Transverse colon (tissue), 4 donors: ENCODE measurements at places on chromosomes 3 and 15.

DNA sequence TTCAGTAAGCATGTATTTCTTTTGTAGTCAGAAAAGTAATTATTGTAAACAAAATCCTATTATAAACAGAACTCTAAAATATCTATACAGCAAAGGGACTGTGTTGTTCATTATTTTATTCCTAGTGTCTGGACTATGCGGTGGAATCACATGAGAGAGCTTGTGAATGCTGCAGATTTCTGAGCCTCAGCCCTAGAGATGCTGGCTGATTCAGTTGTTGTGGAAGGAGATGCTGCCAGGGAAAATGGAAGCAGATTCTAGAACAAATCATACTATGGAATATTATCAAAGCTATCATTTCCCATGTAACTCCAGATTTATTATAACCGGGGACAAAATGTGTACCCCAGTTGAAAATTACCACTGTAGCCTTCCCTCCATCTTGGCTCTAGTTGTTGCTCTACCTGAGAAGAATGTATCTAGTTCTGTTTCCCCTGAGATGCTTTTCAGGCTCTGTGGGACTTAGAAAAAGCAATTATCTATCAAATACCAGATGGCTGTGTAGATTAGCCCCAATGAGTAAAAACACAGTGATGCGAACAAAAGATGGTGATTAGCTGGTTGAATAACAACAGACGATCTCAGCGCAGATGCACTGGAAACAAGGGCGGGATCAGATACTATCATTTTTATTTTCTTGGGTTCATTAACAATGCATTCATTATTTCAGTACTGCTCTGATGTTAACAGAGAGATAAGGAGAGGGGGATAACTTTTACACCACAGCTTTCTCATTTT, 131.3 kb downstream of the TMEM108 start:
- DNase-seq: no peak

- DNase-seq: no peak
These were observed 61.1 kb downstream of the SLC6A6 start for GRCh38 chr3:14463330-14464140.

- no peak for DNase-seq
These were observed 95.6 kb upstream of the LIPC start for GRCh38 chr15:58336161-58336560.

- DNase-seq: no peak
These were observed 91.6 kb upstream of the LIPC start for GRCh38 chr15:58340176-58340575.

DNA sequence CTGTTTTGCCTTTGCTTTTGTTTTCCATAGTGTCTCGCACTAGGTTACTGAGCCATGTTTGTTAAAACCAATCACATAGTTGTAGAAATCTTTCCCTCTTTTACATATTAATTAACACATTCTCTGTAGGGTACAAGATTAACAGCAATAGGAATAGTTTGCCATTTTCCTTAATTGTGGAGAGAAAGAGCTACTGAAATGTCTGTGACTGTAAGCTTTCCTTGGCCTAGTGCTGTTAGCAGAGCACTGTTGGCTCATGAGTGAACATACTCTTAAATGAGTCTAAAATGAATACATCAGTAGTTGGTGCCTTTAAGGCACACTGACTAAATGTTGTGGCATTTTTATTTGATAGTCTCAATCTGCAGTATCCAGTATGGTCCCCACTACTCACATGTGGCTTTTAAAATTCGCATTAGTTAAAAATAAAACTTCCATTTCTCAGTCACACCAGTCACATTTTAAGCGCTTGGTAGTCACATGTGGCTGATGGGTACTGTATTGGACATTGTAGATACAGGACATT, 28.2 kb downstream of the CHD2 start:
- DNase-seq: no peak

DNA sequence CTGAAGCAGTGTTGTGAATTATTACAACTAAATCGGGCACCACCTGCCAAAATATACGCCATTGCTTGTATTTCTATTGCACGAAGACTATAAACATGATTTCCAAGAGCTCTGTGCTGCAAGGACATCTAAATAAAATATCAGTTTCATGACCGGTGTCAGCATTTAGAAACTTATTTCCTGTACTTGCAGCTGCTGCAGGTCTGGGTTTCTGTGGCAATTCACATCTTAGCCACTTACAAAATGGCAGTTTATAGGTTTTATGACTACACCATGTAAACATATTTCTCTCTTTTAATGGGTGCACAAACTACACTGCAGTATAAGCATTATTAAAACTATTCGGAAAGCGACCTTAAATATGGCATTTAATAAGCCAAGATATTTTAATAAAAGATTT, 359.4 kb downstream of the VPS13C start:
- no peak for DNase-seq

- DNase-seq: no peak
These were observed 84.7 kb downstream of the ETV5 start for GRCh38 chr3:186024210-186024609.

- DNase-seq: no peak
These were observed 57.0 kb upstream of the THRB start for GRCh38 chr3:24551626-24552025.

DNA sequence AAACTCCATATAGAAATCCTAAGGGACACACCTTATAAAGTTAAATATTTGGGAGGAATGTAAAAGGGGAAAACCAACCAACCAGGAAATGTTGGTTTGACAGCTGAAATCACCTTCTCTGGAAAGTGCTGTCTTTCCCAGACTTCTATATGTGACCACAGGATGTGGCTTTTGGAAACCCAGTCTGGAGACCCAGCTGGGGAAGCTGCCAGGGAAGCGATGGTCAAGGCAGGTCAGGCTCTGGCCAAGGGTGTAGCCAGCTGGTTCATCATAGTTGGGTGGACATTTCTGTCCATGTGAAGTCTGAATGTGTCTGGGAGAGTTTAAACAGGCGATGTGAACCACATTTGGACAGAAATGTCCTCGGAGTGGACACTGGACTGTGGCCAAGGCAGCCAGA, 73.9 kb downstream of the ARNT2 start:
- DNase-seq: no peak

GRCh38 chr3:162704799-162705385, 1208.3 kb downstream of the OTOL1 start:
- DNase-seq: no peak

DNA sequence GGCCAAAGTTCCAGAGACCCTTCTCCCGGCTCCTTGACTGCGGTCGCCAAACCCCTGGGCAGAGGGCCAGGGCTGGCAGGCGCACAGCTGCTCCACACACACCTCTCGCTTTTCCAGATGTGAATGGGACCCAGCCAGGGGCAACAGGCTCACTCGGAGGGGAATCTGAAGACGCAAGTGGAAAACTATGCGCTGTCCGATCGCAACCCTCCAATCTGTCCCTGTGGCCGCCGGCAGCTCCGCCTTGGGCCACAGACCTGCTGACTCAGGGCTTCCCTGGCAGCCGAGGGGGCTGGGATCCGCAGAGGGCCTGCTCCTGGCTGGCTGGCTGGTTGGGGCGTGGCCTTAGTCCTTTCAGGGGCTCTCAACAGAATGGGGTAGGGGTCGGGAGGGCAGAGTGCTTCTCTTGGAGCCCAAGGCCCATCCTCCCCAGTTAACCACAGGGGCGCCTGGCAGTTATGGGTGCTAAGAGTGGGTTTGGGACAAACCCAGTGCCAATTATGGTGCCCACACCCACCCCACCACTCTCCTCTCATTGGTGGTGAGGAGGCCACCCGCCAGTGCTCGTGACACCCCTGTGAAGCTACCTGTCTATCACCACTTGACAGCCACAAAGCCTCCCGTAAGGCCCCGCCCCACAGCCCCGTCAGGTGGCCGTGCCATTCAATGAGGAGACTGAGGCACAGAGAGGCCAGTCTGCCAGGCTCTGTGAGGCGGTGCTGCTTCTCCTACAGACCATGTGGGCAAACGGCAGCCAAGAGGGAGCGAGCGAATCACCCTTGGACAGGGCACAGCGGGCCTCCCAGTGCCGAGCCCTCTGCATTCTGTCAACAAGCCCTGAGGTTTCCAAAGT, 53.8 kb downstream of the IQSEC1 start:
- no peak for DNase-seq

GRCh38 chr15:90624278-90624981, 92.7 kb upstream of the BLM start:
- no peak for DNase-seq

GRCh38 chr3:149810846-149811245, 2.2 kb upstream of the RNF13 start:
- no peak for DNase-seq

DNA sequence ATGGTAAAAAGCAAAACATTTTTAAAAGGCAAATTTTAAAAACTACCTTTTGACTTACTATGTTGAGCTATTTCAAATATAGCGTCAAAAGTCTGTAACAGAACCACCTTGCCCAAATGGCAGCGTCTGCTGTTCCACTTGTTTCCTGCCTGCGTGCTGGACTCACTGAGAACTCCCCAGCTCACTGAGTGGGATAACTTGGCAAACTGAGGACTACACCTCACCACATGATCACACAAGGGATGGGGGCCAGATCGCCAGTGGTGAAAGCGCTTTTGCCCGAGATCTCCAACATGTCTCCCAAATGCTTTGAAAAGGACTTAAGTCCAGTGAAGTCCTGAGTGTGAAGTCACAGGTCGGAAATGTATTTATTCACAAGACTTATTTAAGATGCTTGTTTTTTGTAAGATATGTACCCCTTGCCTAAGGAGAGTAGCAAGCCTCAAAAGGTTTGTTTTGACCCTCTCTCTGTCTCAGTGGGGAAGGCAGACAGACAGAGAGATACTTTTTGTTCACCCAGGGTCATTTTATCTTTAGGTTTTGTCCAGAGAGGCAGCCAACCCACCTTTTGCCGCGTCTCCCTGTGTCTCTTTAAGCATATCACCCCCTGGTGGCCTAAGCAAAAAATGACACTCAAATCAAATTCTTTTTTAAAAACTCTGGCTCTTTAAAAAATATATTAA, 192.6 kb downstream of the PDZRN3 start:
- no peak for DNase-seq

GRCh38 chr3:64732576-64732975, 44.8 kb upstream of the ADAMTS9 start:
- no peak for DNase-seq
